ENCODE measurements at places on chromosomes 4 and X.

- no peak for DNase-seq
Measured at GRCh38 chrX:55668084-55668483, 44.9 kb downstream of the FOXR2 start.

DNA sequence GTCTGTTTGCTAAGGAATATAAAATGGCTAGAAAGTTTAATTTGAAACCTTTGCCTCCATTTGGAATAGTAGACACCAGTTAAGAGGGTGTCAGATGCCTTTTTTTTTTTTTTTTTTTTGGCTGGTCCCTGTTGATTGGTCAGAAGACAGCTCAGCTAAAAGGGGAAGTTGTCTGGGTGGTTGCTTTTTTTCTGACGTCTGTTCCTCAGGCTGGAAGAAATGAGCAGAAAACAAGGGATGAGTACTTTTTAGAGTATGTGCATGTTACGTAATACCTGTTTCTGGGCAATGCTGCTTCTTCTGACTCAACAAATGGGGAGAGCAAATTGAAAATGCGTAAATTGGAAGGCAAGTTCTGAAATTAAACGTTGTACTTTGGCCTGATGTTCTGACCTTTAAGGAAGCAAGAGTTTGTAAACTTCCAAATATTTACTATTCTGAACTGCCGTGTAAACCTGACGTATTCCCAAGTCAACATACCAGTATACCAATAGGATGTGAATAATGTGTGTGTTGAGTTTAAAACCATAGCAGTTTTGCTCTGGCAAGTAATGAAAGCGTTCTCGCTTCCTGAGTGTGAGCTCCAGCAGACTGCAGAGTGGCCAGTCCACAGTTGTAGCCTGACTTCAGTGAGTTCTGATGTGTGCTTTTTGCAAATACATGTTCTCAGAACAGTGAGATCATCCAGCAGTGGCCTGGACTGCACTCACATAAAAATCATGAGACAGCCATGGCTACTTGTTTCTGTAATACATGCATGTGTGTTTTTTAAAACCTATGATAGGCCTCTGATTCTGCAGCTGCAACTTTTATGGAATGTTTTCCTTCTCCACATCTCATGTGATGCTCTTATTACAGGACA is 1.7 kb downstream of the SAT1 start:
- peak; percentile 85 for DNase-seq

DNA sequence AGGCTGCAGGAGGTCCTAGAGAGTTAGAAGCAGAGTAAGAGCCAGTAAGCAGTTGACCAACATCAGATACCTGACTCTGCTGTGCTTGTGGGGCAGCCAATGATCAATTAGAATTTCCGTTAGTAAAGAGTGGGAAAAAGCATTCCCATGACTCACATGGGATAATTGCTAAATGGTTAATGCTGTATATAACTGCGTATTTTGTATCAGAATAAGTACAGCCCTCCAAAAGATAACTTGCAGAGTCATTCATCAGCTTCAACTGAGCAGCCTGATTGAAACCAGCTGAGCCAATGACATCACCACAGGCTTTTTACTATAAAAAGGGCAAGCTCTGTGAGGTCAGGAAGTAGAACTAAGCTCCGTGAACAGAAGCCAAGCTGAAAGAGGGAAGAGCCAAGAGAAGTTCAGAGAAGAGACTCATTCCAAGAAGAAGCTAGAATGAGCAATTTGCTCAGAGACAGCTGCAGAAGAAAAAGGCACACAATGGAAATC is 67.9 kb downstream of the PPP3CA start:
- peak; percentile 97 for DNase-seq

- peak; percentile 89 for DNase-seq
Measured at GRCh38 chrX:46294234-46294633, 251.0 kb downstream of the ZNF674 start.

DNA sequence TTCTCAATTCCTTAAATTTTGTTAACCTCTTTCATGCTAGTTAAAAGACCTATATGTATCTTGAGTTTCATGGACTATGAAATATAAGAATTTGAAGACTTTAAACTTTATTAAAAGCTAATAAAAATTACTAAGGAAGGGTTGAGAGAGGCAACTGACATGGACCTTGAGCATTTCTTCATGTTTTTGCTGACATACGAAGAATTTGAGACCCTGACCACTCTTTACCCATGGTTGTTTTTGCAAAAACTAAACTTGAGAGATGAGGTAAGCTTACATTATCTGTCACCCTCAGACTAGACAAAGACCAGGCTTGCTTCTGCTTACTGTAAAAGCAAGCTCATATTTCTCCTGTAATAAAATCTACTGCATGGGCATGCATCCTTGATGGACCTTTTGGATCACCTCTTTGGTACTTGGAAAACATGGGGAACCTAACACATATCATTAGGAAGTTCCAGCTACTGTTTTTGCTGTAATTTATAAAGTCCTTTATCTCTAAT is 338.2 kb upstream of the PABPC4L start:
- no peak for DNase-seq

DNA sequence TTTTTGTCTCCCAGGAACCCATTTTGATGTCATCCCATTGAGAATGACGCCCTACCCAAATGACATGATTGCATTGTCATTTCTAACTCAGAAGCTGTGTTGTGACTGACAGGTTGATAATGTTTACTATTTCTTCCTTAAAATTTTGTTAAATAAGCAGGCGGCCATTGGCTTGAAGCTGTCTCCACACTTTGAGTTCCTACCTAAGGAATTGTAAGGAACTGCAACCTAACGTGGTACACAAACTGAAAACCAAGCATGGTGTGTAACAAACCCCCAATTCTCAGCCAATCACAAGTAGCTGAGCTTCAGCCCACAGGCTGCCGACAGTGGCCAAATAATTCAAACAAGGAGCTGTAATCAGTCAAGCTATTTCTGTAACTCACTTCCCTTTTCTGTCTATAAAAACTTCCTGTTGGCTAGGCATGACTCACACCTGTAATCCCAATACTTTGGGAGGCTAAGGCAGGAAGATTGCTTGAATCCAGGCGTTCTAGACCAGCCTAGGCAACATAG is 2.9 kb upstream of the MND1 start:
- peak; percentile 42 for DNase-seq

DNA sequence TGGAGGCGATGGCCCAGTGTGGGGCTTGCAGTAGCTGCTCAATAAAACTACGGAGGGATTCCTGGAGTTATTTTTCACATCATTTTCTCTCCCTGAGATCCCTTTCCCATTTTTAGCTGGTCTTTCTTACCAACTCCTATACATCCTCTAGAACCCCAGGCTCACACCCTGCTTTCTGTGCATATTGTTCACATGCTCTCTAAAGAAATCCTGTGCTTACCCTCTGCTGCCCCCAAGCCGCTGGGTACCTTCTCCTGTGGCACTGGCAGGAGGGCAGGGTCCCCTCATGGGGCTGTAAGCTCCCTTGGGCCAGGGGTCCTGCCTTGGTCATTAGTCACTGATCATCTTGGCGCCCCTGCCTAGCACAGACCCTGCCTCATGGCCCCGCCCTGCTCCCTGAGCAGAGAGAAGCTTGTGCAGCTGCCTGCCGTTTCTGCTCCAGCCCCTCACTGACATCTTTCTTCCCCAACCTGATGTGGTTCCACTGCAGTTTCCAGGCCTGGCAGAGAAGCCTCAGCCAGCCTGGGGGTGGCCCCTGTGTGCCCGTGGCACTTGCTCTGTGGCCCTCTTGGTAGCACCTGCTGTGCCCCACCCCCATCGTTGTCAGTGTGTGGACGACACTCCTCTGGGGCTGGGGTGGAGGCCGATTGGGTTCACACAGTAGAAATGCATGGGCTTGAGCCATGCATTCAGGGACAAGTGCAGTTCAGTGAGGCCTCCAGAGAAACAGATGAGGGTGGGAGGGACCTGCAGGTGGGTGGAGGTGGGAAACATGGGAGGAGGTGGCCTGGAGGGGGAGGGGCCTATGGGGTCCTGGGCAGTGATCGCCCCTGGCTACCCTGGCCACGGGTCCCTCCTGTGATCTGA is 69.5 kb downstream of the WFS1 start:
- no peak for DNase-seq

- DNase-seq, result no peak
Measured at GRCh38 chrX:110317061-110317819, 645 bp downstream of the AMMECR1 start.

GRCh38 chr4:112421911-112422310 is 94.1 kb downstream of the NEUROG2 start:
- DNase-seq, result no peak

Data from AG10803 (cell line).